OCI-LY7 (cell line): ENCODE measurements at places on chromosomes 7 and 10.

DNA sequence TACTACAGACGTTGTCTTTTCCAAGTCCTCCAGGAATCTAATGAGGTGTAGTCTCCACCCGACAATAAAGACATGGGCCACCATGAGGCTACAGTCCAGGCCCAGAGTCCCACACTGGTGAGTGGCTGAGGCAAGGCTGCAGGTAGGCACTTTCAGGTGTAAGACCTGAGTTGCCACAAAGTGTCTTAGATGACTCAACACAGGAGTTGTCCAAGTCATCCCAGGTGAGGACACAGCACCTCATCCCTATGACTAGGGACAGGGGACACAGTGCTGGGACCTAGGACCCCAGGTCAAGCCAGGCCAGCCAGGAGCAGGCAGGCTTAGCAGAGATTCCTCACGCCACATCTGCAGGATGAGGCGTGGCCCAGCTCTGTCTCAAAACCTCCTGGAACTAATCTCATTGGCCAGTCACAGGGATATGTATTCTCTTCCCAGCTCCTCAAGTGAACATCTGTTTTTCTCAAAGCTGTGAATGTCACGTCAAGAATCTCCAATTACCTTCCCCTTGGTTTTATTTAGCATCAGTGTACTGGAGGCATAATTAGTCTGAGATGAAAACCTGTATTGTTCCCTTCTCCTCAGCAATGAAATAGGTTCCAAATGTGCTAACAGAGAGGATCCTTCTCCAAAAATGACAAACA, 254.6 kb downstream of the GRID1 start:
- no peak for DNase-seq

- no peak for DNase-seq
Observed at GRCh38 chr10:131065673-131066305, 245.7 kb downstream of the TCERG1L start.

GRCh38 chr7:37982423-37982822, 62.0 kb downstream of the EPDR1 start:
- DNase-seq: no peak

DNA sequence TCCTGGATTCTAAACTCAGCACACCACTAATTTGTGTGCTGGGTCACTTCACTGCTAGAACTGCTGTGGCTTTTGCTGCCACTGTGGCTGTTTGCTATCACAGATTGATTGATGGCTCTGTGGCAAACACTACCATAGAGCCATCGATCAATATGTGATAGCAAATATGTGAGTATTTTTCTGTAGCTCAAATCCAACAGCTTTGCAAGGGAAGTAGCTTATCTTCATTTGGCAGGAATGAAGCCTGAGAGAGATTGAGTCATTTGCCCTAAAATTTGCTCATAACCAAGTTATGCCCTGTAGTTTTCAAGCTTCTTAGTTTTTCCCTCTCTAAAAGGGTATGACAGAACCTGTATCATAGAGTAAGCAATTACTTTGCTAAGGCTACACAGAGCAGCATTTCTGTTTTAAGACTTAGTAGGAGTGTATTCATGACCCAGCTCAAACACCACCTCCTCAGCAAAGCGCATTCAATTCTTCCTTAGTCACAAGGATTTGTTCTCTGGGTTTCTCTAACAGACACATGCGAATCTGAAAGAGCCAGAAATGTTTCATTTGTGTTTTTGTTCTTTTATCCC, 43.1 kb downstream of the MINPP1 start:
- no peak for DNase-seq

DNA sequence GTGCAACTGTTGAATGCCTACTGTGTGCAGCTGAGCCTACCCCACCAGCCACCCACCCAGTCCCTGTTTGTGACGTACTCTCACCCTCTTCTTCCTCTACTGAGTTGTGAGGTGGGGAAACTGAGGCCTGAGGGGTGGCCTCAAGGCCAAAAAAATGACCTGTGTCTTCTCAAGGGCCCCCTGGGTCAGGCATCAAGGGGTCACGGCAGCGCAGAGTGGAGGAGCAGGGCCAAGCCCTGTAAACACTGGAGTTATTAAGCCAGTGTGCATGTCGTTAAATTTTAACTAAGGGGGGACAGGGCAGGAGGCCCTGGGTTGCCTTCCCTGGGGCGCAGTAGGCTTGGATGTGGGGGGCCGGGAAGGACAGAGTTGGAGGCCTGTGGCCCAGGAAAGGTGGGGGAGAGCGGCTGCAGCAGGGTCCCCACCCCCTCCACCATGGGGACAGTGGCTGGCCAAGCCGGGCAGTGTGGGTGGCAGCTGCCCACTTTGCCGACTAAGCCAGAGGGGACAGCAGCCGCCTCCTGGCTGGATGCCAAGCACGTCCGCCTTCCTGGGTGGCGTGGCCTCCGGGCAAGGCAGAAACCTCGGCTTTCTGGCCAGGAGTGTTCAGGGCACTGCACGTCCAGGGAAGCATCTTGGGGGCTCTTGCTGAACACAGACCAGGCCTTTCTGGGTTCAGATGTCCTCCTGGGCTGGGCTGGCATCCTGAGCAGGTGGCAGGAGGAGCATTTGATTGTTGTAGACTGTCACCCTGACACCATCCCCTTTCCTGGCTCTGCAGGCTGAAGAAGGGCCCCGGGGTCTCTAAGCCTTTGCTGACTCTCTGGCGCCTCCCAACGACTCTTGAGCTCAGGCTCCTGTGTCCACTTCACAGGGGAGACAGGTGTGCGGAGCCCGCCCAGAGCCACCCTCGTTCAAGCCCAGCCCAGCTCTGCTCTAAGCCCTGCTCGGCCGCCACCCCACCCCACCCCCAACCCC, 1.9 kb downstream of the SLC29A4 start:
- peak; percentile 72 for DNase-seq

DNA sequence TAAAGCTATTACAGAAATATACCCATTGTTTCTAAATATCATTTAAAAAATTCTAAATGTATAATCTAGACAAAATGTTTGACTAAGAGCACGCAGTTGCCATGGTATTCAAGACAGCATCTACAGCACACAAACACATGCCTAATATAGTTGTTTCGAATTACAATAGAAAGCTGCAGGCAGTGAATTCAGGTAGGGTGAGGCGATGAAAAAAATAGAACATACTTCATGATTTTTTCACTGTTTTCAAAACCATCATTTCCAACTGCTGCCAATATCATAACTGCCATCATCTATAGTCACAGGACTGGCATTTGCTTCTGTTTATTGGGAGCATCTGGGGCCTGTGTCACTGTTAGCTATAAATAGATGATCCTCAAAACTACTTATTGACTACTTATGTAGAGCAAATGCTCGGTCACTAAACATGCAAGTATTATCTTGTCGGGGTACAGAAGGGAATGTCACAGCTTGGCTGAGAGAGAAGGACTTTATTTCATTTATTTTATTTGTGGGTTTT, 34.4 kb upstream of the OTUD1 start:
- DNase-seq: no peak

GRCh38 chr7:2761801-2762497, 73.9 kb downstream of the AMZ1 start:
- DNase-seq: no peak

DNA sequence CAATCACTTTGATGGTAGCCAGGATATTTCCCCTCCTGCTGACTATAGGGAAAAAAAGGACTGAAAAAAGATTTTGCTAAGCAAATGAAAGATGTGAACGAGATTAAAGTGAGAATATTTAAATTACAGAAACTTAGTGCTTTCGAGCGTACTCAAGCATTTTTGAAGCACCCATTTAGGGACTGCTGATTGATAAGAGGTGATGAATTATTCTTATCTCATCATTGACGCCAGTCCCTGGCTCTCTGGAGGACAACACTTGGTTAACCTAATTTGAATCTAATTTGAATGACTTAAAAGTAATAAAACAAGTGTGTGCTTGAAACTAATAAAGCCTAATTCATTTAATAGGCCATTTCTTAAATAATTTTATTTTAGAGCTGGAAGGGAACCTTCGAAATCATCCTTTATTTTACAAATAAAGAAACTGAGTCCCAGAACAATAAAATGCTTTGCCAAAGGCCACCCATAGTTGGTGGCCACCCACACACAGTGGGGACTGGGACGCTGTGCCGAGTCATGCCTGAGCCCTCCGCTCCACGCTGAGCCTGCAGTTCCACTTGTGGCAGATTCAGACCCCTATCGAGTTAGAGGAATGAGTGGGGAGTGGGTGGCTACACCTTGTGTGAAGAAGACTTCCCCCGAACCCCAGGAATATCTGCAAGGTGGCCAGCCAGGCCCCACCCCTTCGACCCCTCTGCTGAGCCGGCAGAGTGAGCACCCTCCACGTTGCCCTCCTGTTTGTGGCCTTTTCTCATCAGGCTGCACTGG, 61.1 kb upstream of the SAMD8 start:
- no peak for DNase-seq

DNA sequence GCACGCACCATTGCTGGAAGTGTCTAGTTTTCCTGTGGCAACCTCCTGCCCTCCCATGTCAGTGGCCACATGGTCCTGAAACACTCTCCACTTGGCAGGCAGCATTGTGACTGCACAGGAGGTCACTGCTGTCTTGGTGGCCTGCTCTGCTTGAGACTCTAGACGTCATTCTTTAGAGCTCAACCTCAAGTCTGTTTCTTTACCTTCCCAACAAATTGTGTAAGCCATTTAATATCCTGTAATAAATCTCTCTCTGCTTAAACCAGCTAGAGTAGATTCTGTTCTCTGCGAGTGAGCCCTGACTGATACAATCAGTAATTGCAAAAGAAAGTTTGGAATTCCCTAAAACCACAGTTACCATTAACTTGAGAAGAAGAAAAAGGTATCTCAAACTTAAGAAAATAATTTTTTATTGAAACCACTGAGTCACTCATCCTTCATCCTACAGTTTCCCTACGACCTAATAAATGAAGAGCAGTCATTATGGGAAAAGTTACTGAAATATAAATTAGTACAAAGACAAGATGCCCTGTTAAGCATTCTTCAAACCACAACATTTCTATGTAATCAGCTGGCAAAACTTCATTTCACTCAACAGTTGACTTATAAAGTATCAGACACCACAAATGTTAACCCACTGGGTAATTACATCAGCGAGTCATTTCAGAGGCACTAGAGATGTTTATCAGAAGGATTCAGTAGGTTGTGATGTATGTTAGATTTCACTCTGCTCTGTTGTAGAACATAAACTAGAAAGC, 18.0 kb downstream of the SLC25A13 start:
- no peak for DNase-seq

DNA sequence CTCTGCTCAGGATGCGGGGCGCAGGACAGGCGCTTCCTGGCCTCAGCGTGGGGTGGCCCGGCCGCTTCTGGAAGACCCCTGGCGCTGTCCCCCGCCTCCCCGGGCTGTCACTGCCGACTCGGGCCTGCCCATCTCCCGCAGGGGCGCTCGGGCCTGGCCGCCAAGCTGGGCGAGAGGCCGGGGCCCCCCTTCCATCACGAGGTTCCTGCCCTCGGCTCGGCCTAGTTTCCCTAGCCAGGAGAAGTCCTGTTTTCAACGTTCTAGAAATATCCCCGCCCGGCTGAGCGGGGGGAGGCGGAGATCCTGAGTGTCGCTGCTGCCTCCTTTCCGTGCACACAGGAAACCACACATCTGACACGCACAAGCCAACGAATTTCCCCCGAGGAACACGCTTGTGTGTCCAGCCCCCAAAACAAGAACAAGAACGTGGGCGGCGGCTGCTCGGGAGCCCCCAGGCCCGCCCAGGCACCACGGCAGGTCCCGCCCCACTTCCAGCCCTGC, 33.7 kb downstream of the AP5Z1 start:
- DNase-seq: no peak

GRCh38 chr7:30041526-30042269, 13.5 kb downstream of the PLEKHA8 start:
- DNase-seq: no peak

DNA sequence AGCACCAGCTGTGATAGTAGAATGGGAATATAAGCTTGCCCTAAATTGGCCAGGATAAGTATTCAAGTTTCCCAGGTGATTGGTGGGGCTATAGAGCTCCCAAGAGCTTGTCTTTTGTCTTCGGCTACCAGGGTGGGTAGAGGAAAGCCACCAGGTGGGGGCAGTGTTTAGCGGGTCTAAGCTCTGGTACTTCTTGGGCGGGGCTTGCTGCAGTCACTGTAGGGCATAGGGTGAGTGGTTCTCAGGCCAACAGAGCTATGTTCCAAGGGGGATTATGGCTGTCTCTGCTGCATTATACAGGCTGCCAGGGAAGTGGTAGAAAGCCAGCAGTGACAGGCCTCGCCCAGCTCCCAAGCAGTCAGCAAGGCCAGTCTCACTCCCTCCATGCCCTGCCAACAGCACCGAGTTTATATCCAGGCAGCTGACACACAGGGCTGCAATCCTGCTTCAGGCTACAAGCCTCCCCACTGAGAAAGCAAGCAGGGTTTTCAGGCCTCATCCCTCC, 110.7 kb downstream of the ZNF467 start:
- DNase-seq: peak; percentile 72

- DNase-seq: no peak
Observed at GRCh38 chr7:157370742-157371141, 33.9 kb downstream of the DNAJB6 start.

DNA sequence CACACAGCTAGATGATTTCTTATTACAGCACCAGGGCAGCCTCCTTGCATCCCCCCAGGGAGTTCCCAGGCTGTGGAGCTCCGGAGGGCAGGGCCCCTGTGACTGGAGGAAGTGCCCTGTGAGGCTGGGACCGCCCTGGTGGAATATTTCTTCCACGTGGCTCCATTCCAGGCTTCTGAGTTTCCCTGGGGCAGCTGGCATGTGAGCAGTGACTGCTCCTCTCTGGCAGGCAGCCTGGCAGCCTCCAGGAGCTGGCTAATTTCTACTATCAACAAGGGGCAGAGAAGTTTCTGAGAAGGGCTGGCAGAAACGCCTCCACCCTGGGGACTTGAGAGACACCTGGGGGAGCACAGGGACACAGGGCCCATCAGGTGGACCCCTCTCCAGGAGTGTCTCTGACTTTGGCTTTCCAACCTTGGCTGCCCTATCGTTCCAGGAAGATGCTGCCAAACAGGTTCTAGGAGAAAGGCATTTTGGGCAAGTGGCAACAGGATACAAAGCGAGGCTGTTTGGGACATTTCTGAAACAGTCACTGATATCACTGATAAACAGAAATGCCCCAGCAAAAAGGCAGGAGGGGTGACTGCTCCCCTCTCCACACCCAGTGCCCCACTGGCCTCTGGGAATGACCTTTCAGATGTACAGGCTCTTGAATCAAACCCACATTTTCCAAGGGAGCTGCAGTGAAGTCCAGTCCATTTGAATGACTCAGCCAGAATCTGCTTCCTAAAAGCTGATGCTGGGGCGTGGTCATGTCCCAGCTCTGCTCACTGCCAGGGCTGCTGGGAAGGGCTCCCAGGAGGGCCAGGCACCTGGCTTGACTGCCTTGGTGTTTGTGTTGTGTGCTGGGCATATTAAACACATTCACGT, 16.1 kb downstream of the MYOF start:
- DNase-seq: no peak

DNA sequence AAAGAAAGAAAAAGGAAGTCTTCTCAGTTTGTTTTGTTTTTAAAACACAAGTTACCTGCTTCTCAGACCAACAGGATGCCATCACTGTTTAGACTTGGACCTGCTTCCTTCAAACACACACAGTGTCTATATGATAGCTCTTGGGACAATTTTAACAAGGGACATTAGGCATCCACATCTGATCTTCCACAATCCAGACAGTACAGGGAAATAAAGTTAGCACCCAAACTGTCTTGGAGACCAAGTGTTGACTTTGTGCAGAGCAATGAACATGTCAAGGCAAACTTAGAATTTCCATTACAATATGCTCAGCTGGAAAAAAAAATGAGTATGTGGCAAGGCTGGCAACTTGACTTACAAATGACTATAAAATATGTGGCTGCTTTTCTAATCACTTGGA, 80.9 kb downstream of the SGMS1 start:
- DNase-seq: no peak
